NCI-H2081 (cell line): ENCODE measurements at places on chromosomes 2 and 18.

- no peak for DNase-seq
Observed at GRCh38 chr2:1812926-1813325, 68.6 kb upstream of the PXDN start.

DNA sequence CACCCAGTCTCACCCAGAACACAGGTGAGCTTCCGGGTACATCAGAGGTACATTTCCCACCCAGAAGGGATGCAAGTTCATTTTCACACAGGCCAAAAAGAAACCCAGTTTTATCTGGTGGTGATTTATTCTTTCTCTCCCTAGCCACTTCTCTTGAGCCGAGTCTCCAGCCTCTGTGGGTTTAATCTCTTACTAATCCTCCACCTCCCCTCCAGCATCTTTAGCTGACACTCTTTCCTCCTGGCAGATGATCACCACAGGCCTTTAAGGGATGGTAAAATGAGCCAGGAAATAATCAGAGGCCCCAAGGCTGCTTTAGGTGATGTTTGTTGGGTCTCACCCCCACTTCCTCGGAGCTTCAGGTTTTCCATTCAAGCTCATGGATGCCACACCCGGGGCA lies 145.7 kb upstream of the DLX2 start:
- no peak for DNase-seq

DNA sequence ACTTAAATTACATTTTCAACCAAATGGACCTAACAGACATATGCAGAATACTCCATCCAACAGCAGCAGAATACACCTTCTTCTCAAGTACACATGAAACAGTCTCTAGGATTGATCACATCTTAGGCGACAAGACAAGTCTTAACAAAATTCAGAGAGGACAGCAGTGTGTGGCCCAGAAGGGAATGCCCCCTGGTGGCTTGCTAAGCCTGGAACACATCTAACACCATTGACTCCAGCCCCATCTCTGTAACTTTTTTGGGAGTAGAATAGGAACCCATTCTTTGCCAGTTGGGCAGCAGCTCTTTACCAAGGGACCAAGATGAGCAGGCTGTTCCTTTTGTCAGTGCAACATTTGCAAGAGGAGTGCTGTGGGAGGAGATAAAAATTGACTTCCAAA lies 249.9 kb downstream of the PLCL1 start:
- DNase-seq, result no peak

DNA sequence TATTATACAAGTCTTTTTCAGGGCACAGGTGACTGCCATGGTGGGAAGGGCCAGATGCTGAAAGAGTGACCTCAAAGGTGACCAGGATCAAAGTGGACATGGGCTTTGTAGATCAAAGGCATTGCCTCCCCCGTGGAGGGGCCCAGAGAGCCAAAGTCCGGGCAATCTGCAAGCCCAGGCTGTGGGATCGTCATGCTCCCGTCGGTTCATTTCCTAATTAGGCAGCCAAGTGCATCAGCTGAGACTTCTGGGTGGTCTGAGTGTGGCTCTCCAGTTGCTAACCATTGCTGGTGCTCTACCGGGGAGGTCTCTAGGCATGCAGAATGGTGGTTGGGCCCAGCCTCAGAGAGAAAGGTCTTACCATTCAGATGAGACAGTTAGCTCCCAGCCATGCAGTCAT lies 61.6 kb downstream of the TRIB2 start:
- no peak for DNase-seq

- no peak for DNase-seq
Observed at GRCh38 chr18:39772155-39772919, 2182.7 kb upstream of the PIK3C3 start.

DNA sequence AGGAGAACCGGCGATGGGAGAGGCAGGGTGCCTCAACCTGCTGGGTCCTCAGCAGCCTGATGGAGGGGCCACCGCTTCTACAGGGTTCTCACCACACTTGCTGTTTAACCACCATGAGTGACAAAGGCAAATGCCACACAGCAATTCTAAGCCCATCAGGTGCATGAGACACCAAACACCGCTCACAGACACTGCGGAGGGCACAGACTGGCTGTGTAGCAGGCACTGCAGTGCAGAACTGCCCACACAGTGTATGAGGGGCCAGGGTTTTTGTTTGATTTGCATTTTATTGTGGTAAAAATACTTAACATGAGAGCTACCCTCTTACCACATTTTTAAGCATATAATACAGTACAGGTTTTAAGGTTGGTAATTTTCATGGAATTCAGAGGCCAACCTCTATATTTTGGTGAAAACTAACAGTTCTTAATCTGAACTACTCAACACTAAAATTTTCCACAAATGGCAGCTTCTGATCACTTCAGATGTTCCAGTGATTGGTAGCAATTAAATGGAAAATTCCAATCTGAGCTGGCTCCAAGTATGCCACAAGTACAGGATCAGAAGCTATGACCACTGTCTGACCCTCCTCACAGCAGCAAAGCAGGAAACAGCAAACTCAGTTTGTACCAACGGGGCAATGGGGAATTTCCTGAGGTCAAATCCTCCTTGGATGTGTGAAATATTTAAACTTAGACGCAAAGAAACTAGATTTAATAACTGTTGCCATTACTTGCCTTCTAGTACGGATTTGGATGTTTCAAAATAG lies 67.7 kb downstream of the FAM210A start:
- no peak for DNase-seq

GRCh38 chr18:78319961-78320360 lies 659.7 kb upstream of the SALL3 start:
- DNase-seq, result no peak

- peak; percentile 18 for DNase-seq
Observed at GRCh38 chr18:8174771-8175170, 434.5 kb upstream of the RAB12 start.

DNA sequence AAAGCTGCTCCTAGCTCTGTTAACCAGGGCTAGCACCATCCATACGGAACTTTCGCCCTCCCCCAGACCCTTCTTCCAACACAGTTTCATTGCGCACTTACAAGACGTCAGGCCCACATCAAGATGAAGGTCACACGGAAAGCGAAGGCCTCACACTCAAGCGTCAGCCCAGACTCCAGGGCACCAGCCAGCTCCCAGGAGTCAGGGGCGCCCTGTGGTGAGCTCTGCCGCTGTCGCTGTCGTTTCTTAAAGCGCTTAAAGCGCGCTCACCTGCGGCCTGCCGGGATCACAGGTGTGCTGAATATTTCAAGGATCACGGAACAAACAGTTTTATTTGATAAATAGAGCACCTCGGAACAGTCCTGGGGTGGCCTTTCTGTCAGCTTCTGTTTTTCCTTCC lies 163.1 kb downstream of the CDH20 start:
- no peak for DNase-seq

DNA sequence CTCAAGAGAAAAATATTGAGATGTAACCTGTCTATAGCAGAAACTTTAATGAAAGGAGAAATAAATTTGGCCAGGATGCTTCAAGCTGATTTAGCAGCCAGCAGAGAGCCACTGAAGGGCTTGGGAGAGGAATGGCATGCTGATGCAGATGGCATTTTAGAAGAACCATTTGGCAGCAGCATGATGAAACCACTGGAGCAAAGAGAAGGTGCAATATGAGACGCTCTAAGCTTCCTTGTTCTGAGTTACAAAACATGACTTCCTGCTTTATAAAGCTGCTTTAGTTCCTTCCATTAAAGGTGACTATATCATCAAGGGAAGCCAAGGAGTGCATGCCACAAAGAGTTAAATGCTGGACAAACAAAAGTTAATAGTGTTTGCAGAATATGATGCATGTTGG lies 189.7 kb downstream of the PID1 start:
- no peak for DNase-seq

GRCh38 chr2:136072621-136073020 lies 45.3 kb downstream of the CXCR4 start:
- no peak for DNase-seq

DNA sequence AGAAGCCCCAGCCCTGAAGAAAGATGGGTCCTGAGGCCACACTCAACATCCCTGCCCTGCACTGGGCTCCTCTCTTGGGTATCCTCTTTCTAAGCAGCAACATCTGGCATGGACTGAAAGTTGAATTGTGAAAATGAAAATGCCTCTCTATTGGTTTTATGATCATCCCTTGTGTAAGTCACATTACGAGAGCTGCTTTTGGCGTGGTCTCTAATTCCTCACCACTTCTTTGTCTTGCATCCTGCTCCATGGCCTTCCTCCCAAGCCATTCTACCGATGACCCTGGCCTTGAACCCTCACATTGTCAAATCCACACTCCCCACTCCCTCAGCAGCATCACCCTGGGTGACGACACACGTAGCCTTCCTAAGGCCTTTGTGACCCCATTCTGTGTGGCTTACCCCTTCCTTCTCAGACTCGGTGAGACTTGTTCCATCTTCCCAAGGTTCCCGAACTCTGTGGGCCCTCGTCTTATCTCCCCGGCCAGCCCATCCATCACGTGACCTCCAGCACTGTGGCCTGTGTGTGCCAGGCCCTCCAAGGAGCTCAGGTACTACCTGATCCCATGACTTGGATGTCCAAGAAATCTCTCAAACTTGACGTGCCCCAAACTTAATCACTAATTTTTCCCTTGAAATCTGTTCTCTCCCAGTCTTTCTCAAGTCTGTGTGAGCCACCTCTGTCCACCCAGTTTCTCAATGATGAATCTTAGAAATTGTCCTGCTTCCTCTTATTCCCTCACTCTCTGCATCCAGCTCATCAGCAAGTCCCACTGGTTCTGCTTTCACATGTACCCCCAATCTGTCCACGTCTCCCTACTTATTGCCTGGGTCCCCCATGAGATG lies 194.7 kb upstream of the HS6ST1 start:
- no peak for DNase-seq

GRCh38 chr18:23131693-23132319 lies 3.5 kb upstream of the CABLES1 start:
- DNase-seq, result peak; percentile 72

- no peak for DNase-seq
Observed at GRCh38 chr2:188227713-188228112, 64.0 kb upstream of the GULP1 start.
